ENCODE measurements at places on chromosomes 6 and 20.

GRCh38 chr6:42933205-42933604 is 3.9 kb downstream of the CNPY3 start:
- DNase-seq: no peak

DNA sequence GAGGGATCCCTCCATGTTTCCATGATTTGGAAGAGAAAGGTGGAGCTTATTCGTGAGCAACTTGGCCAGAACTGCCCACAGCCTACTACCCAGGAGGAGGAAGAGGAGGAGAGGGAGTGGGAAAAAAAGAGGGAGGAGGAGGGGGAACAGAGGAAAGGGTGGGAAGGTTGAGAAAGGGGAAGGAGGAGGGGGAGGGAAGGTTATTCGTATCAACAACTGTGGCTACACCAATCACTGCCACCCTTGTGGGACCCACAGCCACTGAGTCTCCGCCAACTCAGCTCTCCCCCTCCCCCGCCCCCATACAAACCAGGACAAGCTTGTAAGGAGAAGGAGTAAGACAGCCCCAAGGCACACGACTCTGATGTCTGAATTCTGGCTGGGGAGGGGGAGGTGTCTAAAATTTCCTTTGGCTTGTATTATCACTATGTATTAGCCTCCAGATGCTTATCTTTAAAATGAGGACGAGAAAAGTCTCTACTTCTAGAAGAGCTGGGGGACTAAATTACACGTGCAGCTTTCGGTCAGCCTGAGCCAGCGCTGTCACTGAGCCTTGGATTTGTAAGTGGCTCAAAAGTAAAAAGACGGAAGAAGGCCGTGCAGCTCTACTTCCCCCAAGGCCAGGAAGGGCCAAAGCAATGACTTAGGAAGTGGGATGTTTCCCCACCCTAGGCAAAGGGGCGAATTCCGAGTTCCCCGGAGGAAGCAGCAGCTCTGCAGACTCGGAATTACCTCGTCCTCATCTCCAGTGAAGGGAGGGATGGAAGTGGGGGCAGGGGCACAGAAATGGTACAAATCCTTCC is 1.0 kb downstream of the FKBP1A start:
- no peak for DNase-seq

DNA sequence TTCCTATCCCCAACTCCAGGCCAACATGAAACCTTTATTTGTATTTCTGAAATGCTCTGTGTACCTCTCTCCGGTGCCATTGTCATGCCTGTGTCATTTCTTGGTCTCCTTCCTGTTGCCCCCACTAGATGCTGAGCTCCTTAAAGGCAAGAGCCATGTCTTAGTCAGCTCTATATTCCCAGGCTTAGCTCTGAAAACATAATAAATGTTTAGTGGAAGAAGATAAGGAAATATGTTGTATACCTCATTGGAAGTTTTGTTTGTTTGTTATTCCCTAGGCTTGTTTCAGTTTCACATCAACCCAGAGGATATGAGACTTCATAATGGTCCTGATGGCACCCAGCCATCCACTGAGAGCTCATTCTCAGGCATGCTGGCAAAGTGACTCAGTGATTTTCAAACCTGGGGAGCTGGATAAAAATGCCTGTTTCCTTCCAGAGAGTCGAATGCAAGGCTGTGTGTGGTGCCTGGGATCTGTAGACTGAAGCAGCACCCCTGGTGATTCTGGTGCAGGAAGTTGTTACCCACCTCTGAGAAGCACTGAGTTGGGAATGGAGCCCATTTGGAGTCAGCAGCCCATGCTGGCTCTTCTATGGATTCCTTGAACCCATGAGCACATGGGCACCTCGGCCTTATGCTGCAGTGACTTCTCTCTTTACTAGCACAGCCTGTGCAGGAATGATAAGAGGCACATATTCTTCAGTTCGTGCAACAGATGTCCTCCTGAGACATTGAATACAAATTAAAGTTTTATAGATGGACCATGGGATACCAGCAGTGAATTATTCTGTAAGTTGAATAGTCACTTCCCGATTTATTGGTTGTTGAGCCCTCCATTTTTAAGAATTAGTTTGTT is 205.2 kb downstream of the FARS2 start:
- DNase-seq: no peak

DNA sequence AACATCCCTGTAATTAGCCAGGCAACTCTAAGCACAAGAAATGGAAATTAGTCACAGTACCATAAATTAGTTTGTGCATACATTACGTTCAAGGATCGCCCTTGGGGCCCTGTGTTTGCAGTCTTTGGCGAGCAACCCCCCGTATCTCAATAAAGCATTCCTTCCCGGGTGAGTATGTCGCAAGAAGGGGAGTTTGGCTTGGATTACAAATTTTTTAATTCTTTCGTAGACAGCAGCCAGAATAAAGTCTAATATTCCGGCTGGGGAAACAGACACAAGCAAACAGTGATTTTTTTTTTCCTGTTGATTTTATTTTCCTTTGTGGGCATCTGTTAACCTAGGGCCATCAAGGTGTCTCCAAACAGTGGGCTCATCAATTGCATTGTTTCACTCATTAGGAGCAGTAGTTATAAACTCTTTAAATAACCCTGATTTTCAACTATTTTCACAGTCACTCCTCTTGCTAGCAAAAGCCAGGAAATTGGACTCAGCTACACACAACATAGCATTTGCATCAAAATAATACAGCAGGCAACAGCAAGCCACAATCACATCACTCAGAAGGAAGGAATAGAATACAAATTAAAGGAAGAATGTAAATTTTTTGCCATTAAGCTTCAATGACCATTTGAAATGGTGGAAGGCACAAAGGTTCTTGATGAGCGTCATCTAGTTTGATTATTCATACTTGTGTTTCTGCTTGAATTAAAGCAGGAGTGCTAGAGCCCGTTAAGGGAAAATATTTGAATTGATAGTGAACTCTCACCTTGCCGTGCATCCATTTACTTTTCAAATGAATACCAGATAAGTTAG is 85.3 kb downstream of the LINC00237 start:
- no peak for DNase-seq

Measured in T1000 (cell line).